Activated T-cell treated with anti-CD3 and anti-CD28 coated beads for 48 hours (primary cell): ENCODE measurements at places on chromosomes 2 and 18.

DNA sequence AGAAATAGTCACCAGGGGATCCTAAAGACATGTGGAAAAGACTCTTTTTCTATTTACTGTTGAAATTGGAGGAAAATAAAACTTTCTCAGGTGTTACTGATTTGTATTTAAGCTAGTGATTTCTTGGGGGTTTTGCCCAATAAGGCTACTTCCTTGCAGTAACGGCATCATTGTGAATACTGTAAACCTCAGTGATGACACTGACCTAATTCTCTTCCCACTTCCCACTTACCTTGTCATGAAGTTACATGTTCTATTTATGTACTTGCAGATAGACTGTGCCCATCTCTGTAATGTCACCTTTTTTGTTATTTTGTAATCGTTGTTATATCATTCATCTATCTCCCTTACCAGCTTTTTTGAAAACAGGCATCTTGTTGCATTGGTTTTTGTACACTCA is 134.5 kb downstream of the KIAA1328 start:
- DNase-seq: no peak

- no peak for DNase-seq
These were observed 112.2 kb downstream of the SOS1 start for GRCh38 chr2:39008665-39009064.

DNA sequence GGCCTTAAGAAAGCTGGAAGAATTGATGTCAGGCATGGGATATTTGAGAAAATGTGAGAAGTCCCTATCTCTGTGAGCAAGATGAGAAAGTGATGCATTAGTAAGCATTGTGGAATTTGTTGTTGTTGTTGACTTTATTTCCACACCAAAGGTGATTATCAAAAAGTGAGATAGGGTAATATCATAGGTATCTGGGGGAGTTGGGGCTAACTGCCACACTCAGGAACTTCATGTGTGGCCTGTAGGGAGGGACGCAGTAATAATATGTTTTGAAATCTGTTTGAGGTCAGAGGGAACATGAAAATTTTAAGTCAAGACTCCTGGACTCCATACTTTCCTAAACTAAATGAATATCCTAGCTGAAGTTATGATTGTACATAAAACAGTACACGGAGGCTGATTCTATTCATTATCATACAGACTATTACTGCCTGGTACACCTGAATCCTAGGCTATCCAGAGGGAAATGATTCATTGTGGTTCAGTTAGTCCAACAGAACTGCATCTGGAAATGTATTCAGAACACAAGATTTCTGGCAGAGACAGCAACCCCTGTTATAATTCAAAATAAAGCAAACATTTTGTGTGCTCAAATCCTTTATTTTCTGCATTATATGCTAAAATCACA is 304.8 kb downstream of the CPS1 start:
- no peak for DNase-seq

GRCh38 chr2:99743146-99743545 is 253.3 kb upstream of the REV1 start:
- no peak for DNase-seq

DNA sequence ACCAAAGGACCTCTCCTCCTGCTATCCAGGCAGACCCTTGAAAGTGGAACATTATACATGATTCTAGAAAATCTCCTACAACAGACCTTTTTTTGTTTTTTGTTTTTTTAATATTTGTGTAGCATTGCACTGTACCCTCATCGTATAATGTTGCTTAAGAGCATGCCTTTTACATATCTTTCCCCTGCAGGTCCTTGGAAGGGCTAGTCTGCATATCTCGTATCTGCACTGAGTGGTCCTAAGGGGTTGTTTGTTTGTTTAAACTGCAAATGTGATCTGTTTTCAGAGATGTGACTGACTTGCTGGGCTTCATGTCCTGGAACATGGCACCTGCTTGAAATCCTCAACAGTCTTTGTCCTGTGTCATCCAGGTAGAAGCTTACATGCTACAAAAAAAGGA is 204.1 kb downstream of the FAM210A start:
- DNase-seq: no peak

DNA sequence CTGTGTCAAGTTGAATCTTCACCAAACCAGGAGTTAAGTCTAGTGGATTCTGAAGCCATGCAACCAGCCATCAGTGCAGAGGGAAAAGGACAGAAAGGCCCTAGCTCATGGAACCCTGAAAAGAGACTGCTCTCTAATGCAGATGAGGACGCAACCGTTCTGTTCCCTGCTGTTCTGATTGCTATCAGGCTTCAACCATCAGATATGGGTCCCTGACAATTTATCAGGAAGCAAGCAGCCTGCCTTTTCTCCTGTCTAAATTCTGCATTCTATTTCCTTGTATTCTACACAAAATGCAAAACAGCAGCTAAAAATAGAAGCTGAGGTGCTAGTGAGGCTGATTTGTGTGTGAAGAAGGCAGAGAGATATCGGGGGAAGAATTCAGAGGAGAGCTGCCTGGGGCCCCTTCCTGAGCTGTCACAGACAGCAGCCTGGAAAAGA is 68.4 kb upstream of the RTN4 start:
- no peak for DNase-seq

- DNase-seq: no peak
These were observed 4.0 kb downstream of the YES1 start for GRCh38 chr18:808086-808485.

GRCh38 chr2:1656326-1656960 is 87.9 kb downstream of the PXDN start:
- DNase-seq: no peak

- no peak for DNase-seq
These were observed 18.8 kb downstream of the SP100 start for GRCh38 chr2:230434677-230435324.

GRCh38 chr2:210049831-210050230 is 47.4 kb downstream of the RPE start:
- no peak for DNase-seq

DNA sequence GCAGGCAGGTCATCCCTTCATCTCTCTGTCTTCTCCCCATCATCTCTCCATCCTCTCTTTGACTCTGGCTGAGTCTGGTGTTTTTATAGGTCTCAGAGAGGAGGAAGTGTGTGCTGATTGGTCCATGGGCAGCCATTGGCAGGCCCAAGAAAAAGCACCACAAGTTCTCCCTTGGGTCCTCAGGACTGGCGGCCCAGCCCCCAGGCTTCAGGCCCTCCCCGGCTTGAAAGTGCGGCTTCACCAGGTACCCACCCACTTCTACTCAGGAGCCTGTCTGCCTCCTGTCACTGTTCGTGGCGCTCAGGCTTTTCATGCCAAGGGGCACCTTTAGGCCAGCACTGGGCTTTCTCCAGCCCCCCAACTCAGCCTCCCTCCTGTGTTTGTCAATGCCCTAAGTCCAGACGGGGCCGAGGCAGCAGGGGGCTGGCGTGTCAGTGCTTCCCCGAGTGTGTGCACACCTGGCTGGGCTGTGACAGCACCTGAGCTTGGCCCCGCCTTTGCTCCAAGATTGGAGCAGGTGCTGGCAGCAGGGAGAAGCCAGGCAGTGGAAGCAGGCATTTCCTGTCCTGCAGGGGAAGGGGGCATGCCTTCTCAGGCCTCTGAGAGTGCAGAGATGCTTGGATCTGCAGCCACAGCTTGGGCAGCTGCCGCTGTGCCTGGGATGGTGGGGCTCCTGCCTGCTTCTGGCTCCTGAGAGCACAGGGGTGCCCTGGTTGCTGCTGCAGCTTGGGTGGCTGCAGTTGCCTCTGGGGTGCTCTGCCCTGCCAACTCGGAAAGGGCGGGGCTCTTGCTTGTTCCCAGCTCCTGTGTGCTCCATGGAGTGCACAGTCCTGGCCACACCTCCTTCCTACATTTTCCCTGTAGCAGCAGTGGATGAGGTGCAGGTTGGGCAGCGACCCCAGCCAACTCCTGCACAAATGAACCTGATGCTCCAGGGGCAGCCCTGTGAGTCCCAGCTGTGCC is 34.1 kb downstream of the FBXO48 start:
- no peak for DNase-seq

DNA sequence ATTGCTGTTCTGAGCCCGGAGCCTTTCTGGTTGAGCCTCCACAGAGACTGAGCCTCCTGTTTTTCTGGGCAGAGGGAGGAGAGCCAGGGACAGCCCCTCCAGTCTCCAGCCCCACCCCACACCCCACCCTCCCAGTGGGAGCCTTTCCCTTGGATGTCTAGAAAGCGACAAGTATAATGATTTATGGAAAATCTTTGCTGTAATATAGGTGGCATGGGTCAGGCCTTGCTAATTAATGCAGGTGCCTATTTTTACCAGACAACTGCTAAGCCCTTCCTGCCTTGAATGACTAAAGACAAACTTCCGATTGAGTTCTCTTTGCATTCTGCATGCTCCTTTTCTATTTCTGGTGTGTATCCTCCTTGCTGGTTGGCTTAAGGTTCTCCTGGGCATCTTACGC is 43.1 kb downstream of the MERTK start:
- DNase-seq: no peak

- DNase-seq: no peak
These were observed 82.8 kb upstream of the CPO start for GRCh38 chr2:206856513-206856912.

- no peak for DNase-seq
These were observed 55.3 kb downstream of the ARHGEF4 start for GRCh38 chr2:130891966-130892365.

GRCh38 chr2:2788076-2788475 is 457.0 kb upstream of the MYT1L start:
- no peak for DNase-seq

GRCh38 chr2:51212374-51212773 is 180.4 kb upstream of the NRXN1 start:
- DNase-seq: no peak

- no peak for DNase-seq
These were observed 4.5 kb downstream of the SCYGR3 start for GRCh38 chr2:227610123-227610522.

GRCh38 chr2:182642328-182642727 is 73.7 kb upstream of the DNAJC10 start:
- peak; percentile 6 for DNase-seq

DNA sequence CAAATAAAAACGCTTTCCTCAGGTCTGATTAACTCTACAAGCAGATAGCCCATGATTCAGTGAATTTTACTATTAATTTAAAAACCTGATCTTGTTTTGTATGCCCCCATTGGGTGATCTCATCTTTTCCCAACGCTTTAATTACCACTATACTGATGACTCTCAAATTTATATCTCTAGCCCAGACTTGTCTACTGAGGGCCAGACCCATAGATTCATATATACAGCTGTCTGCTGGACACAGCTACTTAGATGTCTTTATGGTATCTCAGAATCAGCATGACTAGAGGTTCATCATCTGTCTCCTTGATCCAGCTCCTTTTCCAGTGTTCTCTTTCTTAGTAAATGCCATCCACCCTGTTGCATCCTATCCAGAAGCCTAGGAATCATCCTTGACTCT is 33.8 kb downstream of the TAF1B start:
- no peak for DNase-seq

DNA sequence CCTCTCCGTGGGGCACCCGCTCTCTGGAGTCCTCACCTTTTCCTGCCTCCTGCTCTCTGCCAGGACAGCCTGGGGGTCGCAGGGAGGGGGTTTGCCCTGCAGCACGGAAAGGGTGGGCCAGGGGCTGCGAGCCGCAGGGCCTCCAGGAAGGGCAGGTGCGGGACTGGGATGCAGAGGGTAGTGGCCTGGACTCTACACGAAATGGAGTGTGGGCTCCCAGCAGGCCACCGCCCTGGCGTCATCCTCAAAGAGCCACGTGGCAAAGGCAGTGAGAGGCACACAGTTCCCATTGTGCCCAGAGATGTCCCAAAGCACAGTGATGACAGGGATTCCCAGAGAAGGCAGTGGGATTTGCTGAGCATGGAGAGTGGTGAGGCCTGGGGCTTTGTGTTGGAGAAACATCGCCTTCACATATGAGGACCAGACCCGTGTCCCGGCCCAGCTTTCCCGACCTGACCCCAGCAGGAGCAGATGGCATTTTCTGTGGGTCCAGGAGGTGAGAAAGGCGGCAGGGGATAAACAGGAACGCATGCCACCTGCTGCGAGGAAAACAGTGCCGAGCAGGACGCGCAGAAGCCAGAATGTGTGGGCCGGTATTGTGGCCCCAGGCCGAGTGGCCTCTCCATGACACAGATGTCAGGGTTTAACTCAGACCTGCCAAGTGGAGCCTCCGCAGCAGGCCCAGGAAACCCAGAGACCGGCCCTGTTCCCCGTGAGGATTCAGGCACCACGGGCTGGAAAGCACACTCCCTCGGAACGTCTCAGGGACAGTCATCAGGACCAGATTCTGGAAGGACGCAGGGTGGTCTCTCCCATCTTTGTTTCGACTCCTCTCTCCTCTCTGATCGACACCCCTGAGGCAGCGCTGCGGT is 855.5 kb upstream of the SALL3 start:
- DNase-seq: no peak

DNA sequence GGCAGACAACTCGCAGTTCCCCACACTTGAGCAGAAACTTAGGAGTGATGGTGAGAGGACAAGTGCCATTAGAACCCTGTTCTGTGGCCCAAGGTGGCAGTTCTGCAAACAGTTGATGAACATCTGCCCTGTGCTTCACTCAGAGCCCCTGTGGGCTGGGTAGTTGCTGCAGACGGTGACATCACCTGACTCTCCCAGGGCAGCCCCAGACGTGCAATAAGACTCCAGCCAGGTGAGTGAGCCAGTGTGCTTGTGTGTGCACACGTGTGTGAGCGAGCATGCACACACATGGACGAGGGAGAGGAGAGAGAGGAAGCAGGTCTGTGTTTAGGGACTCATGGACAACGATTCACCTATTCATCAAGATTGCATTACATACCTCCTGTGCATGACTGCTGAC is 136.0 kb upstream of the GLI2 start:
- no peak for DNase-seq

GRCh38 chr2:101435001-101435862 is 39.7 kb downstream of the RFX8 start:
- DNase-seq: no peak

GRCh38 chr2:5365871-5366461 is 326.2 kb upstream of the SOX11 start:
- peak; percentile 55 for DNase-seq

DNA sequence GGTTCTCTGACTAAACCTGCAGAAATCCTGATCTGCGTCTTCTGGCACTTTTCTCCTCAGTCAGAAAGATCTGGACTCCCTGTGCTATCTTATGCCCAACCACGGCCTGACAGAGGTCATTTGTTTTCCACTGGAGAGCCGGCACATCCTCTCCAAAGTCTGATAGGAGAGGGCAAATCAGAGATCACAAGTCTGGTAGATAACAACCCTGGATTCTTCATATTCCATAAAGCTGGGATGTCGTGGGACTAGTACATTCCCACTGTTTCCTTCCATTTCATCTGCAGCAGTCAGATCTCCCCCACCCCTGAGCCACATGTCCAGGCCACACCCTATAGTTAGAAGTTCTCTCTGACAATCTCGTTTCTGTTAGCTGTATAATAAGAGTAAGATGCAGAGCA is 157.0 kb downstream of the MGAT5 start:
- no peak for DNase-seq

DNA sequence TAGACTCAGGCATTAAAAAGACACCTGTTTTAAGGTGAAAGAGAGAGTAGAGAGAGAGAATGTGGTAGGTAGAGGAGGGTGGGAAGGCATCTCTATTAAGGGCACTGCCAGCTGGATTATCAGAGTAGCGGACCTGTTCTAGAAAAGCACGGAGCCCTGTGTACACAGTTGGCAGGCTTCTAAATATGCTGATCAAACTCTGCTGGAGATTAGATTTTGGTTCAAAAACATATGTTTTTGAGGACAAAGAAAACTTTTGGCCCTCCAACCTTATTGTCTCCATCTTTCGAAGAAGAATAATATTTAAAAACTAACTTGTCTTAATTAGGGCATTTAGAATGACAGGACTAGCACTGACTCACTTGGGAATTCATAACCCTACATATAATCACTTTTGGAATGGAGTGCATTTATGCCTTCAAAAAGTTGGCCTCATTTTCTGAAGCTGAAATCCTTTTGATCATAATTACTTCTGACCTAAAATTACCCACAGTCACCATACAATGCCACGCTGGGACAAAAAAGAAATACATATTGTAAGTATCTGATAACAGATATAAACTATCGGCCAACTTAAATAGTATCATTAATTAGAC is 254.6 kb downstream of the MEIS1 start:
- no peak for DNase-seq
